CD4-positive, CD25-positive, alpha-beta regulatory T cell (primary cell): ENCODE measurements at places on chromosomes 12 and 14. TPM values are rescaled to one million over a fixed set of nuclear protein-coding genes. Genes with fewer than 3 reads are reported as not detected.

Gene CACNA2D4
- total RNA-seq, result 7.1 TPM

Gene EEA1
- 11.8 TPM for total RNA-seq

Gene LYZ
- total RNA-seq, result 1.0 TPM

Gene AKAP5
- total RNA-seq, result 1.3 TPM

Gene ETFBKMT
- 0.52 TPM for total RNA-seq

Gene CLEC7A
- 0.76 TPM for total RNA-seq

Gene CLEC4E
- not detected for total RNA-seq

Gene GPHN
- total RNA-seq, result 19.5 TPM

Gene MYO1A
- 0.32 TPM for total RNA-seq

Gene FSCB
- not detected for total RNA-seq

Gene CORO1C
- 22.8 TPM for total RNA-seq

Gene NPAS3
- total RNA-seq, result not detected

Gene PTGER2
- total RNA-seq, result 23.1 TPM

Gene C12orf60
- total RNA-seq, result 0.54 TPM

Gene LRP6
- 1.4 TPM for total RNA-seq

Gene BMAL2
- 2.2 TPM for total RNA-seq

Gene POP5
- 32.3 TPM for total RNA-seq

Gene INSM2
- not detected for total RNA-seq

Gene VRTN
- not detected for total RNA-seq

Gene CD163L1
- not detected for total RNA-seq

Gene AICDA
- total RNA-seq, result not detected
